ENCODE measurements at places on chromosomes 3 and 15.

GRCh38 chr3:138686771-138687221, 78.2 kb downstream of the FAIM start:
- no peak for DNase-seq

DNA sequence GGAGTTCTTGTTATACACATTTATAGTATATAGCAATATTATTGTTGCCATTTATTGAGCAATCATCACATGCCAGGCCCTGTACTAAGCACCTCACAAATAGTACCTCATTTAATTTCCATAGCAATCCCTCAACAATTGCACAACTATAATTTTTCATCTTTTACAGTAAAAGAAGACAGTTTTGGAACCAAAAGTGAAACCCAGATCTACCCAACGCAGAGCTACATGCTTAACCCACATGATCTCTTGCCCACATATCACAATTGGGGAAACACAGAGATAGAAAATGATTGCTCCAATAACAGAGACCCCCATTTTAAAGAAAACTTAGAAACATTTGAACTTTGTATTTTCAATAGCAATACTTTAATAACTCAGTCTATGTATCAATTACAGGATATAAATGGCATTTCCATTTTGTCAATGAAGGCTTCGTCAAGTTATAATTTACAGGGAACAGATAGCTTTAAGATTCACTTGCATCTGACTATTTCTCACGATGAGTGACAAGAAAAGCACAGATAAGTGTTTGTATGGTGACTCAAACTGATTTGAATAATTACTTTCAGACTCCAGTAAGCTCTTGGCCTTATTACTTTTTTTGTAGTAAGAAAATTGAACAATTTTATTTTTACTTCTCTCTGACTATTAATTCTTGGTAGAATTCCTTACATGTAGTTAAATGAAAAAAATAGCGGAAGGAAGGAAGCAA, 38.7 kb upstream of the CCDC50 start:
- no peak for DNase-seq

DNA sequence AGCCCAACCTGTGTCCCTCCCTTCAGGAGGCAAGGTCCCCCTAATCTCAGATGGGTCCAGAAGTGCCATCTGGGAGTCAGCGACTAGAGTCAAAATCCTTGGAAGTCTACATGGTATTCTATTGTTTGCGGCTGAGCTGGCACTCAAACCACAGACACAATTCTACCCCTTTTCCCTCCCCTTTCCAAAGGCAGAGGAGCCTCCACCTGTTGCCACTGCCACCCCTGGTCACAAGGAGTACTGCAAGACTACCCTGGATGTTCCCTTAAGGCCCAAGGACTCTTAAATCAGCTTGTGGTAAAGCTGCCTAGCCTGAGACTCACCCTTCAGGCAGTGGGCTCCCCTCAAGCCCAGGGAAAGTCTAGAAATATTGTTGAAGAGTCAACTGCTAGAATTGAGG, 4.3 kb upstream of the OR5H6 start:
- no peak for DNase-seq

- no peak for DNase-seq
These were observed 47.6 kb downstream of the RAP2B start for GRCh38 chr3:153209596-153209995.

DNA sequence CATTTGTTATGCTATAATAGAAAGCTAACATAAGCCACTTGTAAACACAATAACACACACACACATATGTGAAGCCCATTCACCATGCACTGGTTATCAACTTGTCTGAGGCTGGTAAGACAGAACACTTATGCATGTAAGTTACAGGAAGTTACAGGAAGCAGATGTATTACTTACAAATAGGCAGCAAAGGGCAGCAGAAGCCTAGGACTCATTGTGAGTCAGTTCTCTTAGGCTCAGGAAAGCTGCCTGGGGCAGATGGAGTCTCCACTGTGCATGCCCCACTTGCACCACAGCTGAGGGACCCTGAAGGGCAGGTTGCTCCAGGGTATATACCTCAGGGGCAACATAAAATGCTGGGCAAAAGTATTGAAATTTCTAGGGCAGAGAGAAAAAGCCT, 748.8 kb upstream of the CCDC54 start:
- DNase-seq, result no peak

GRCh38 chr3:39473452-39474125, 6.1 kb downstream of the MOBP start:
- DNase-seq, result no peak

- peak; percentile 76 for DNase-seq
These were observed 420 bp downstream of the SLC27A2 start for GRCh38 chr15:50182219-50183013.

GRCh38 chr3:156803952-156804741, 22.0 kb upstream of the LEKR1 start:
- no peak for DNase-seq

DNA sequence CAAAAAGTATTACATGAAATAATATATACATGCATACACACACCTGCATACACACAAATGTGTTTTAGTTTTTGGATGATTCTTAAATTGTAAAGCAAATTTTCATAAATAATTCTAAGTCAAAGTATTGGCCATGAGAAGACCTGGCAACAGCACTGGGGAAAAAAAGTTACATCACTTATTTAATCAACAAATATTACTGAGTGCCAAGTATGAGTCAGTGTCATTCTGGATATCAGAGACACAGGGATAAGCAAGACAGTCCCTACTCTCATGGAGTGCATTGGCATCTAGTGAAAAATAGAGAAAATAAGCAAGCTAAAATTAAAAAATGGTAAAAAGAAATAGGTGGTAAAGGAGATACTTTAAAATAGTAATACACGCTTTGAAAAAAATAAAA, 29.4 kb upstream of the GUCA1C start:
- no peak for DNase-seq

DNA sequence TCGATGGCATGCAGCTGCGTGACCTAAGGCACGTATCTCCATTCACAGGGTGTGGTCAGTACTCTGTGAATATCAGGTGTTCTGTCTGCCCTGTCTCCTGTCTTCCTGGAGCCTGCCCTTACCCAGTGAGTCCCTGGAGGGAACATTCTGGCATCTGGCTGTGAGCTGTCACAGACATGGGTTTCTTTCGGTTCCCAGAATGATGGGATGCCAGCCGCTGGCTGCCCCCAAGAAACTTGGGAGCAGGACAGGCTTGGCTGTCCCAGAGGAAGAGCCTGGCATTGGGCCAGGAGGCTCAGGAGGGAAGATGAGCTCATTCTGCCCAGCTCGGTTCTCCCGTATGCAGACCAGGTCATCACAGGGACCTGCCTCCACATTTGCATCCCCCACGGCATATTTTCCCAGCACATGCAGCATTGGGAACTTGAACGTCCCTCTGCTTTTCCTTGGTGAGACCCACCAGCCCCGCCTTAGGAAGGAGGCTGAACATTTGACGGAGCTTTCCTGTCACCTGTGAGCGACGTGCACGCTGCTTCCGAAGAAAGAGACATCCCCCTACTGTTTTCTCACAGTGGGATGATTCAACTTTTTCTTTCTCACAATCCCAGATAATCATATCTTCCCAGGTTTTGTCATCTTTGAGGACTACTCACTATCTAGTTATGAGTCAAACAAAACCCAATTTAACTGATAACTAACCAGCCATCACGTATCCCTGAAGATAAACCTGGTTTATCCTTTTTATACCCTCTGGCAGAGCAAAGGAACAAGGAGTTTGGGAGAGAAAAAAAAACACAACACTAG, 22.0 kb upstream of the PGPEP1L start:
- no peak for DNase-seq

- peak; percentile 26 for DNase-seq
These were observed 86.9 kb upstream of the RASGRP1 start for GRCh38 chr15:38651328-38652038.

- DNase-seq, result no peak
These were observed 30.8 kb upstream of the MAP3K13 start for GRCh38 chr3:185332026-185332735.

GRCh38 chr3:47932421-47932820, 83.8 kb downstream of the MAP4 start:
- DNase-seq, result no peak

DNA sequence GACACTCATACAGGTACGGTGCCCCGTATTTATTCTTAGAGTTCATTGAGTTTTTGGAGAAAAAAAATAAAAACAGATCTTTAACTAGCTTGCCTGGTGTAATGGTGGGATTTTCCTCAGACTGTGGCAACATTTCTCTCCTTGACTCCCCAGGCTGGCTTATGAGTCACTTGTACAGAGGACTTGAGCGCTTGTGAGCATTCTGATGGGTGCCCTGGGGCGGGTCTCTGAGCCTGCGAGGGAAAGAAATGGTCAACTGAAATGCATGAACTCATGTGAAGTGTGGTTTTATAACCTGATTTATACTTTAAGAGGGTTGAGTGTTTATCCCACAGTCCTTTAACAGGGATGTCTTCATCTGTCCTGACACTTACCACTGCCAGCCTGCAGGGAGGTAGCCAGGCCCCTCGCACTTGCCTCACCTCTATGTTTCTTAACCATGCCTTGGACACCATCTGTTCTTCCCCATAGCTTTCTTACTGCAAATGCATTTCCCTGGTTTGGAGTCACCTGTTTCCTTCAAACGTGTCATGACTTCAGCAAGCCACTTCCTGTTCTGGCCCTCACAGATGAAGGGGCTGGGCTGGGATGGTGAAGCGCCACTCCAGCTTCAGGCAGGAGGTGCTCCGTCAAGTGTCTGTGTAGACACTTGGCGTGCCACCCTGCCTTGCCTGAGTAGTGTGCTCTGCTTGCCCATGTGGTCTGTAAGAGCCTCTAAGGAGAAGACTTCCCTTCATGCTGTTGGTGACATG, 118.7 kb downstream of the PDE8A start:
- DNase-seq, result no peak

DNA sequence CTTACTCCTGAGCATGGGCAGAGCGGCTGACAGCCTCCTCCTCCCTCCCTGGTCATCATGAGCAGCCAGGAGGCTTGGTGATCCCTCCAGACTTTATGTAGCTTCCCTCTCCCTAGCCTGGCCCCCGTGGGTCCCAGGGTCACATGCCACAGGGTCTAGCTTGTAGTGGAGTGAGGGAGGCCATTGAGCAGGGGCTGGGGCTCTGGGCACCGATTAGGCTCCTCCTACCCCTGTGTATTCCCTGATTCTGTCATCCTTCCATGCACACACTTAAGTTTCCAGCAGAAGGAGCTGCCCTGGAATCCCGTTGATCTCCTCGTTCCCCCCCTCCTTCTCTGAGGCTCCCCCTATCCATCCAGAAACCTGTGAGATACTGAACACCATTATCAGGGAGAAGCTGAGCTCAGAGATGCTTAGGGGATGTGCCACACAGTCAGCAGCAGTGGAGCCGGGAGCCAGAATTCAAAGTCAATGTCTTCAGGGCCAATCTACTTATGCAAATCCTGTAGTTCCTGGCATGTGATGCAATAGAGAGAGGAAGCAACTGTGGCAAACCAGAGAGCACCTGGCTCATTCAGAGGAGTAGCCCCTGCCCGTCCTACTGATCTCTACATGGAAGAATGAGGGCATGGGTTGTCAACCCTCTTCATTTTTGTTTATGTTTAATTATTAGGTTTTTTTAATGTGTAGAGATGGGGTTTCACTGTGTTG, 17.2 kb downstream of the CCDC33 start:
- no peak for DNase-seq

GRCh38 chr3:103218146-103218545, 783.3 kb downstream of the ZPLD1 start:
- DNase-seq, result no peak

DNA sequence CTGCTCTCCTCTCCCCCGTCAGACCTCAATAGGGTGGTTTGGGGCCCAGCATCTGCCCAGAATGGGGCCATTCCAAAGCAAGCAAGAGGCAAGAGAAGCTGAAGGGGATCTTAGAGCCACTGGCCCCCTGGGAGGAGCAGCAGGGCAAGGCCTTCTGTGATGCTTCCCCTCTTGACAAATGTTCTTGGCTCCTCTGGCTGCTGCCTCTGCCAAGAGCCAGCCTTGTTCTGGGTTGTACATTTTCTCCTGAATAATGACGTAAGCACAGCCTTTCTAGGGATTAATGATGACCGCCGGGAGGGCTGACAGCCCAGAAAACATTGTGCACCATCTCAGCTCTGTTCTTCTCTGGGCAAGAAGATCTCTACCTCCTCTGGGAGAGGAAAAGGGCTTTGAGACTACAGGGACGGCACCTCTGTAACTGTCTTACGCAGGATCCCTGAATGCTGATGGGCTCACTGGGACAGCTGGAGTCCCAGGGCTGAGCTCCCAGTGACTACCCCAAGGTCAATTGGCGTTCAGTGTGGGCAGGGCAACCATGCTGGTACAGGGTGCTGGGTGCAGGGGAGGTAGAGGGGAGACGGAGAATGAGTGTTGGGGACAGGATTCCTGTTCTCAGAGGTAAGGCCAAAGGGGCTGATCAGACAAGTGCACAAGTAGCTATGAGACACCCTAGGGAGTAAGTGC, 253.3 kb downstream of the FAM43A start:
- no peak for DNase-seq

GRCh38 chr3:22887664-22888291, 315.3 kb upstream of the UBE2E2 start:
- no peak for DNase-seq

- no peak for DNase-seq
These were observed 726.0 kb upstream of the CFAP20DC start for GRCh38 chr3:59775761-59776325.

GRCh38 chr3:71581457-71582035, 2.0 kb downstream of the FOXP1 start:
- DNase-seq, result peak; percentile 70

GRCh38 chr3:105518203-105518602, 151.5 kb downstream of the ALCAM start:
- no peak for DNase-seq

- no peak for DNase-seq
These were observed 1.8 kb downstream of the RBMS3 start for GRCh38 chr3:29282427-29283230.

DNA sequence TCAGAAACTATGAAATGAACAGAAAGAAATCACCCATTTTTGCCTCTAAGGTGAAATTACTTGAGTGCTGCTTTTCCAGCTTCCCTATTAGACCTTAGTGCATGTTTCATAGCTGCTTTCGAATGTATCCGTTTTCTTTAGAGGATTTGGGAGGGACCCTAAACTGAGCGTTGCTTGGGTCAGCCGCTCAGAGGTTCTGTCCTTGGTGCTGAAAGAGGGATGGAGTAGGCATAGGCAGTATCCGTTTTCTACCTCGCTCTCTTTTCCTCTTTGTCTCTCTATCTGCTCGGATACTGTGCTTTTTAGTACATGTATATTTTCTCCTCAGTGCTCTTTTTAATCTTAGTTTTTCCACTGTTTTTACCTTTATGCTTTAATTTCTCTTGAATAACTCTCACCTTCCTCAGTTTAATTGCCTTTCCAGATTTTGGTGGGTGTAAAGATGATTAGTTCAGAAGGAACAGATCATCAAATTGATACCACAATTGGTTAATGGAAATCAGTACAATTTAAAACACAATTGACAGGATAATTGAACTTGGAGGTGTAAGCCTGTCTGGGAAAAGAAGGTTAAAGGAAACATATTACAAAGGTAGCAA, at the start of gene DRD3:
DRD3 (minus strand) TSS at position 283 of the 599 bp plus-strand sequence. CDS start 7,060 bp downstream, outside the sequence.
- no peak for DNase-seq

Measured in mucosa of descending colon (tissue), 3 donors.